ENCODE measurements at places on chromosomes 12 and 14.
A peak's percentile ranks its signal among the peaks of the same experiment; 100 is the strongest.

- no peak for DNase-seq
Measured at GRCh38 chr12:63918800-63919300, 74.3 kb downstream of the SRGAP1 start.

DNA sequence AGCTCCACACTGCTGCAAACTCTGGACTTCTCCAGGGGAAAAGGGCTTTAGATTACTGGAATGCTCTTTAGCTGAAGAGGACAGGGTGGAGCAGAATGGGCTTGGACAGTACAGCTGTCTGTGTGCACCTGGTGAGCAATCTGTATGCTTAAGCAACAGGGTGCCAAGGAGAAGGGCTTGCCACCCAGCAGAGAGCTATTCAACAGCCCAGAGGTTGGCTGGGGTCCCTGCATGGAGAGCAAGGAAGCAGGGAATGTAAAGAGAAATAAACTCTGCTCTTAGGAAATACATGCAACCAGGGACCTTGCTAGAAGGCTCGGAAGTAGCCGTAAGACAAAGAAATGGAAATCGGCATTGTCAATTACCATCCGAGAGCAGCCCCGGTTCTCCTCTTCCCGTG is 53.0 kb upstream of the CORO1C start:
- no peak for DNase-seq

DNA sequence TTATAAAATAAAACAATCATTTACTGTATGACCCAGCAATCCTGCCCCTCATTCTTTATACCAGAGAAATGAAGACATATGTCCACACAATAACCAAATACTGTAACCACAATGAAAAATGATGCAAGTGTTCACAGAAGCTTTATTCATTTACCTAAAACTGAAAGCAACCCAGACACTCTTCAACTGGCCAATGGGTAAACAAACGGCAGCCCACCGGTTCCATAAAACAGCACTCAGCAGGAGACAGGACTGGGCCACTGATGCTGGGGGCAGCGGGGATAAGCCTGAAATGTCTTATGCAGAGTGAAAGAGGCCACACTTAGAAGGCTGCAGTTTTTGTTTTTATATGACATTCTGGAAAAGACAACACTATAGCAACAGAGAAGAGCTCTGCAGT is 15.1 kb downstream of the DDX51 start:
- DNase-seq, result no peak

GRCh38 chr14:45426685-45427282 is 173.8 kb upstream of the MIS18BP1 start:
- DNase-seq, result peak; percentile 7

GRCh38 chr12:114689075-114689994 is 5.4 kb upstream of the TBX3 start:
- DNase-seq, result no peak

DNA sequence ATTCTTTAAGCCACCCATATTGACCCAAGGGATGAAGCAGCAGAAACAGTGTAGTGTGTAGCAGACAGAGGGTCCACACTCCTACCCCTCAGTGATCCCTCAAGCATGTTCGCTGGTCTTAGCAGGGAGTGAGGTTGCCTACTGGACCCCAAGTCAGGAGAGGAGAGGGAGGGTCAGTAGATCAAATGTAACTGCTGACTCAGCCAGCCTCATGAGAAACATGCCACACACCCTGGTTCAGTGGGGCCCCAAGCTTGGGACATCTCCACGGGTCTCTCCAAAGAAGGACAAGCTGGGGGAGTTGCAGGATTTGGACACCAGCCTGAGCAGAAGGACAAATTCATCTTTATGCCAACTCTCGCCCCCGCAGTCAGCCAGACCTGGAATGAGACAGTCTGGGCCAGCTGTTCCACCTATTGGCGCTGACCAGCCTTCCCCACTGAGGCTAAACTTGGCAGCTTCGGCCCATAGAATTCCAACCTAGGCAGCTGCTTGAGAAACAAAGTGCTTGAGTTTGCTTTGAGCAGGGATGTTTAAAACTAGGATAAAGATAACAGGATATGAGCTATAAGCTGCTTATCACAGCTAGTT is 66.0 kb upstream of the ACTN1 start:
- no peak for DNase-seq

GRCh38 chr12:102873077-102873476 is 44.0 kb downstream of the PAH start:
- no peak for DNase-seq

DNA sequence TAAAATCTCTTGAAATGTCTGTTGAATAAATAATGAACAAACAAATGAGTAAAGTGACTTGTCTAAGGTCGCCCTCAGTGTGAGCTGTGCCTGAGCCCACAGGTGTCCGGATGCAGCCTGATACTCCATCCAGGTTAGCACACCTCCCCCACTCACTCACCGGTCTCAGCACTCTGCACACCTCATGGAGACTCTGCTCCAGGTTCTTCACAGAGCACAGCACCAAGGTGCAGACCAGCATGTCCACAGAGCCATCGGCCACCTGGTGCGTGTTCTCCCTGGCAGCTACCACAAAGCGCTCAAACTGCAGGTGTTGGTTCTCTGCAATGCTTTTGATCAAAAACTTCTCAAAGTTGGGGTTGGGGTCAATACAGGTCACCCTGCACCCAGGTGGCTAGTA is 4.1 kb upstream of the KRT7 start:
- no peak for DNase-seq

GRCh38 chr12:125742413-125742812 is 677.2 kb downstream of the AACS start:
- DNase-seq, result no peak

DNA sequence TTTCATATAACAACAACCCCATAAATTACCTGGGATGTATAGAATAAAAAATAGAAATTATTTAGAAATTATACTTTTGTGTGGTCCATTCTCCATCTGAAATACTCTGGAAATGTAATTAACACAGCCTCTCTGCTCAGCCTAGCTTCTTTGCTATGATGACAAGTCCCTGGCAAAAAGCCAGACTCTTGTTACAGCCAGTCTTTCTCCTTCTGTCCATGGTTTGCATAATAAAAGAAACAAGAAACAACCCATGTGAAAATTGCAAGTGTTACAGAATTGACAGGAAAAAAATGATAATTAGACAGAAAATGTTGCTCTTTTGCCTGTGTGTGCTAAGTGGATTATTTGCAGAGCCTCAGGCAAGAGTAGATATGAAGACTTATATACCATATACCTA is 61.3 kb downstream of the C12orf50 start:
- peak; percentile 30 for DNase-seq

DNA sequence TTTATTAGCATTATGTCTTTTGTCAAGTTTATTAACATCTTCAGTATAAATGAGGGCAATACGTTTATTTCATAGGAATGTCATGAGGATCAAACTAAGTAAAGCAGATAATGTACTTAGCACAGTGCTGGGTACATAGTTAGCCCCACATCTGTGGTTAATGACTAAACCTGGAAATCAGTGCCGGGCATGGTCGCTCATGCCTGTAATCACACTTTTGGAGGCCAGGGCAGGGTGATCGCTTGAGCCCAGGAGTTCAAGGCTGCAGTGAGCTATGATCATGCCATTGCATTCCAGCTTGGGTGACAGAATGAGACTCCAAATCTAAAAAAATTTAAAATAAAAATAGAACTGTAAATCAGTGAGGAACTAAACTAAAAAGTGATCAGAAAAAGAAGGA is 44.8 kb upstream of the GUCY2C start:
- no peak for DNase-seq

DNA sequence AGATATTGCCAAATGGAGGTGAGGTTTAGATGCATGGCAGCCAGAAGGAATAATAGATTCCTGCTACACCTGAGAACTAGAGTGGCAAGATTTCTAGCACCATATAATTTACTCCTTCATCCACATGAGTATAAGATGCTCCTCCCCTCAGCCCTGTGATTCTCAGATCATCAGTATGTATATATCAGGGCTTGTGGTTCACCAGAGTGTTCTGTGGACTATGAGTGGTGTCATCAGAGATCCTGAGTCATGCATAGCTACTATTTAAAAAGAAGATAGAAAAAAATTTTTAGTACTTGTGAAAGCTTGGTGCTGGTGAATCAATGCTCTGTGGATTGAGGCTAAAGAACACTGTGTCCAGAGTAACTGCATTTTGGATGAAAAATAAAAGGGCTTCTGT is 285.9 kb downstream of the BMP4 start:
- no peak for DNase-seq
